ENCODE measurements at places on chromosomes 2 and 18. TPM values are rescaled to one million over a fixed set of nuclear protein-coding genes. Genes with fewer than 3 reads are reported as not detected.

The FAM237A gene
- not detected for polyA plus RNA-seq

The IL1F10 gene
- not detected for polyA plus RNA-seq

The TEX44 gene
- not detected for polyA plus RNA-seq

- H3K27me3 ChIP-seq = no peaks in the 10 kb centered on the region
- no peaks in the 10 kb centered on the region for H3K36me3 ChIP-seq
- H3K4me3 ChIP-seq = no peak overlapping the region
- H3K27ac ChIP-seq = peak overlapping the region; percentile 97
- H3K4me1 ChIP-seq = peaks cover 6% of the 10 kb centered on the region
These were observed 55.0 kb downstream of the PKDCC start for GRCh38 chr2:42102591-42103450.

DNA sequence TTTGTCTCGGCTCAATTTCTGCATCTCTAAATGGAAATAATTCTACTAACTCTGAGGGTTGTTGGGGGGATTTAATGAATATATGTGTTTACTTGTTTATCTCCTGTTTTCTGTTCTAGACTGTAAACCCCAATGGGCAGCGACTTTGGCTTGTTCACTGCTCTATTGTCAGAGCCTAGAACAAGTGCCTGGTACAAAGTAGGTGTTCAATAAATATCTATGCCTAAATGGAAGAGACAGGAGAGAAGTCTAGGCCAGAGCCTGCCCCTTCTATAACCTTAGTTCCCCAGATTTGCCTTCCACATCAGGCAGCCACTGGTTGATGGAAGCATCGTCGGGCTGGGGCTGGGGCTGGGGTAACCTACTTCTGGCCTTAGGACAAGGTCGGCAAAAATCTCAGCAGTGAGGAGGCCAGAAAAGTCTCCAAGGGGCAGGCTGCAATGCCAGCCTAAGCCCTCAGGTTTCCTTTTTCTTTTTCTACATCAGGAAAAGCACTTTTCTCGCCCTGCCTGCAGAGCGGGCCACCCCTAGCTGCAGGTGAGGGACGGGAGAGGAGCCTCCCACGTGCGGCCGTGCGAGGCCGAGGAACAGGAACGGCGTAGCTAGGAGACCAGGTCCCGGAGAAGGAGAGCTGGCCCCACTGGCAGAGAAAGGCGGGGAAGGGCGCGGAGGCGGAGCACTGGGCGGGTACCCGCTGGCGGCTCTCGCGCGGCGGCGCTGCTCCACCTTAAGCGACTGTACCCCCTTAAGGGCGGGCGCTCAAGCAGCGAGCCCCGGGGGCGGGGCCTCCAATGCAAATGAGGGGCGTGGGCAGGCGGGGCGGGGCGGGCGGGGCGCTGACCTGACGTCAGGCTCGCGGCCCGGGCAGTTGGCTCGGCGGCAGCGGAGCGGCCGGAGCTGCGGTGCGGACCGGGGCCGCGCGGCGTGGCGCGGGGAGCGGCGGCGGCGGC lies at the start of gene CNNM4:
CNNM4 (plus strand) TSS at position 867 of the 950 bp plus-strand sequence. CDS start 98 bp downstream, outside the sequence.
- H3K4me3 ChIP-seq = peak within 1 kb of the TSS; percentile 95
- peaks cover 2% of the 10 kb centered on the region for H3K4me1 ChIP-seq

DNA sequence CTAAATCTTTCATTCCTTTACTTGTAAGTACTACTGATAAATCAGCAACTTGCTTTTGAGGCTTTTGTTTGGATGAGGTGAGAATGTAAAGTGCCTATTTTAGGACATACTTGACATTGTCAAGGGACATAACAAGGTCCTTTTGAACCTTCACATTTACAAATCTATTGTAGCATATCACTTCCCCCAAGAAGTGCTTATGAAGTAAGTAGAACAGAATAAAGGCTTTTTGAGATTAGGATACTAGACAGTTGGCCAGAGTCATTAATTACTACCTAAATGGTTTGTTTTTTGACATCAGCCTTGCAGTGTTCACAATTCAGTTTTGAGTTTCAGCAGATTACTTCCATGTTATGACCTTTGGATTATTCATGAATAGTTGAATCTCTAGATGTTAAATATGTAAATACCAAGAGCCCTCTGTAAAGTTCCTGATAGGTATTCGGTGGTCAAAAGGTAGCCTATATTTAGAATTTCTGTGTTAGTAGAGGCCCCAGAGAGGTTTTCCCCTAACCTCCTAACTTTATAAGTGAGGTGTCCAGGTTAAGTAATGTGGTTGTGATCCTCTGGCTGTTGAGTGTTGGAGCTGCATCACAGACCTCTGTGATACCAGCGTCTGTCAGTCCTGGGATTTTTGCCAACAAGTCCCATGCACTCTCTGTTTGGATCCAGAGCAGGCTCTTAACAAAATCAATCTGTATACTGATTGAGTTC lies 67.2 kb downstream of the LCLAT1 start:
- H3K27ac ChIP-seq = no peak overlapping the region
- H3K36me3 ChIP-seq = no peaks in the 10 kb centered on the region
- no peaks in the 10 kb centered on the region for H3K27me3 ChIP-seq
- no peak for DNase-seq
- H3K4me1 ChIP-seq = peaks cover 7% of the 10 kb centered on the region
- H3K4me3 ChIP-seq = no peak overlapping the region

The DNAJC5G gene
- not detected for polyA plus RNA-seq

The CDH20 gene
- 0.30 TPM for polyA plus RNA-seq

- no peaks in the 10 kb centered on the region for H3K4me1 ChIP-seq
- no peak overlapping the region for H3K4me3 ChIP-seq
- peak overlapping the region; percentile 20 for H3K27ac ChIP-seq
- no peaks in the 10 kb centered on the region for H3K27me3 ChIP-seq
- DNase-seq = no peak
- H3K36me3 ChIP-seq = no peaks in the 10 kb centered on the region
These were observed 36.8 kb upstream of the LCLAT1 start for GRCh38 chr2:30410217-30410616.

- no peaks in the 10 kb centered on the region for H3K4me1 ChIP-seq
- H3K36me3 ChIP-seq = no peaks in the 10 kb centered on the region
- H3K27ac ChIP-seq = peak overlapping the region; percentile 80
- H3K27me3 ChIP-seq = peaks cover 6% of the 10 kb centered on the region
These were observed 485 bp upstream of the GALNT3 start for GRCh38 chr2:165794536-165794928.

The STK17B gene
- 3.4 TPM for polyA plus RNA-seq

GRCh38 chr18:62531078-62531477 lies 8.3 kb downstream of the ZCCHC2 start:
- H3K36me3 ChIP-seq = no peaks in the 10 kb centered on the region
- H3K27ac ChIP-seq = no peak overlapping the region
- H3K4me3 ChIP-seq = no peak overlapping the region
- no peaks in the 10 kb centered on the region for H3K27me3 ChIP-seq
- no peak for DNase-seq
- no peaks in the 10 kb centered on the region for H3K4me1 ChIP-seq

The SCG2 gene
- polyA plus RNA-seq = 0.30 TPM

The VWC2L gene
- not detected for polyA plus RNA-seq

GRCh38 chr18:48136051-48136826 lies 205.8 kb upstream of the SMAD2 start:
- H3K27ac ChIP-seq = peak overlapping the region; percentile 32
- DNase-seq = peak; percentile 75
- no peaks in the 10 kb centered on the region for H3K36me3 ChIP-seq
- peak overlapping the region; percentile 51 for H3K4me3 ChIP-seq
- H3K4me1 ChIP-seq = peaks cover 14% of the 10 kb centered on the region

DNA sequence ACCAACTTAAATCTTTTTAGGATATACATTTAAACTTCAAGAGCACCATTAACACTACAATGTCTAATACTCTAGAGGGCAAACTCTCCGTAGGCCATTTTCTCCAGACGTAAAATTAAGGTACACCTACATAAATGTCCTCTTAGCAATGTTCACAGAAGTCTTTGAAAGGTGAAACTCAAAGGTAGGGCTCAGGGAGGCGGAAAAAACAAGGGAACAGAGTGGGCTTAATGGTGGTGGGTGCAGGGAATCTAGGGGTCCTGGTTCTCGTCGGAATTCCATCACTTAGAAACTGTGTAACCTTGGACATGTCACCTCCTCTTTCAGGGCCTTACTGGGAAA lies 668 bp downstream of the NFU1 start:
- H3K36me3 ChIP-seq = no peaks in the 10 kb centered on the region
- peak; percentile 74 for DNase-seq
- peak overlapping the region; percentile 80 for H3K4me3 ChIP-seq
- no peaks in the 10 kb centered on the region for H3K27me3 ChIP-seq
- peak overlapping the region; percentile 95 for H3K27ac ChIP-seq

The LRRFIP1 gene
- 39.1 TPM for polyA plus RNA-seq

GRCh38 chr18:13800505-13801259 lies 23.3 kb upstream of the MC5R start:
- H3K4me3 ChIP-seq = peak overlapping the region; percentile 60
- no peaks in the 10 kb centered on the region for H3K27me3 ChIP-seq
- no peaks in the 10 kb centered on the region for H3K36me3 ChIP-seq
- peak; percentile 88 for DNase-seq
- no peaks in the 10 kb centered on the region for H3K4me1 ChIP-seq

The IL1R1 gene
- polyA plus RNA-seq = 24.6 TPM

The CAPN10 gene
- 26.3 TPM for polyA plus RNA-seq

The NAGK gene
- polyA plus RNA-seq = 102 TPM

The CCBE1 gene
- 1.8 TPM for polyA plus RNA-seq

- no peak for DNase-seq
- no peak overlapping the region for H3K4me3 ChIP-seq
- peaks cover 32% of the 10 kb centered on the region for H3K36me3 ChIP-seq
- H3K27ac ChIP-seq = no peak overlapping the region
- H3K27me3 ChIP-seq = no peaks in the 10 kb centered on the region
These were observed 53.3 kb upstream of the AP1S3 start for GRCh38 chr2:223890721-223891120.

- DNase-seq = peak; percentile 47
- H3K27ac ChIP-seq = peak overlapping the region; percentile 27
- H3K4me3 ChIP-seq = peak overlapping the region; percentile 76
- H3K27me3 ChIP-seq = no peaks in the 10 kb centered on the region
These were observed 693 bp downstream of the UBE2F start for GRCh38 chr2:237967463-237967951.

The ST3GAL5 gene
- 7.0 TPM for polyA plus RNA-seq

DNA sequence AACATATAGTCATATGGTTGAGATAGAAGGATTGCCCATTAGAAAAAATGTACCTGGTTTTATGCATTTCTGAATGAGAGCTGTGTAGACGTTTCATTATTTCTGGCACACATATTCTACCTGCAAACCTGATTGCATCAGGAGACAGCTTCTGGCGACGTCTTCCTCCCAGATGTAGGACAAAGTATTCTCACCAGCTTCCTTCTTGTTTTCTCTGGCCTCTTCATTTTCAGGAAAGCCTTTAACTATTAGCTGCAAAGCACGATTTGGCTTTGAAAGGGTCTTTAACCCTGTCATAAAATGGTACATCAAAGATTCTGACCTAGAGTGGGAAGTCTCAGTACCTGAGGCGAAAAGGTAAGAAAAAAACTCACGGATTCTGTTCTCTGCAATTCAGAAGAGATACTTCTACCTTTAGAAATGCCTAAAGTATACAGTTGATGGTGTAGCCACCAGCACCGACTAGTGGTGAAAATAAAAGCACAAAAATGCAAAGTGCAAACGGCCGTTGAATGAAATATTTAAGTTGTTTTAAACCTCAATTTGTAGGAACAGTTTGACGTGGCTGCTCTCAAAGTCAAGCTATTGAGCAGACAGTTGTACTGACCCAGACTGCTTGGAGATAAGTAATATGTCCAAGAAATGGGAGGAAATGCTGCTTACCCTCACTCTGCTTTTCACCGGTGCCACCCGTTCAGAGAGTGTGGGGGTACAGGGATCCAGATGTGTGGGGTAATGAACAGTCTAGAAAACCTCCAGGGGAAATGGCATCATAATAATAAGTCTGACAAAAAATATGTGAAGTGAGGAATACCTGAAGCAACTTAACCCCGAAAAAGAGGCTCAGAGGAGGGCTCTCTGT lies 20.2 kb downstream of the IL18RAP start:
- no peaks in the 10 kb centered on the region for H3K27me3 ChIP-seq
- H3K27ac ChIP-seq = no peak overlapping the region
- H3K36me3 ChIP-seq = no peaks in the 10 kb centered on the region
- no peak overlapping the region for H3K4me3 ChIP-seq

GRCh38 chr18:48161191-48161910 lies 230.9 kb upstream of the SMAD2 start:
- peak overlapping the region; percentile 66 for H3K27ac ChIP-seq
- H3K36me3 ChIP-seq = no peaks in the 10 kb centered on the region
- peaks cover under 1% of the 10 kb centered on the region for H3K4me1 ChIP-seq
- H3K27me3 ChIP-seq = no peaks in the 10 kb centered on the region
- peak; percentile 92 for DNase-seq
- H3K4me3 ChIP-seq = peak overlapping the region; percentile 38

The ANKAR gene
- 3.4 TPM for polyA plus RNA-seq

The HMSD gene
- not detected for polyA plus RNA-seq
